Stimulated activated CD4-positive, alpha-beta T cell treated with anti-CD3 and anti-CD28 coated beads, Interleukin-2, amount 100 ng/mL, for 48 hours (primary cell): ENCODE measurements at places on chromosomes 2 and 18.
A peak's percentile ranks its signal among the peaks of the same experiment; 100 is the strongest.

GRCh38 chr2:84022810-84023431, 436.2 kb downstream of the SUCLG1 start:
- DNase-seq = peak; percentile 16

GRCh38 chr2:222518570-222519381, 94.4 kb downstream of the SGPP2 start:
- DNase-seq = no peak

DNA sequence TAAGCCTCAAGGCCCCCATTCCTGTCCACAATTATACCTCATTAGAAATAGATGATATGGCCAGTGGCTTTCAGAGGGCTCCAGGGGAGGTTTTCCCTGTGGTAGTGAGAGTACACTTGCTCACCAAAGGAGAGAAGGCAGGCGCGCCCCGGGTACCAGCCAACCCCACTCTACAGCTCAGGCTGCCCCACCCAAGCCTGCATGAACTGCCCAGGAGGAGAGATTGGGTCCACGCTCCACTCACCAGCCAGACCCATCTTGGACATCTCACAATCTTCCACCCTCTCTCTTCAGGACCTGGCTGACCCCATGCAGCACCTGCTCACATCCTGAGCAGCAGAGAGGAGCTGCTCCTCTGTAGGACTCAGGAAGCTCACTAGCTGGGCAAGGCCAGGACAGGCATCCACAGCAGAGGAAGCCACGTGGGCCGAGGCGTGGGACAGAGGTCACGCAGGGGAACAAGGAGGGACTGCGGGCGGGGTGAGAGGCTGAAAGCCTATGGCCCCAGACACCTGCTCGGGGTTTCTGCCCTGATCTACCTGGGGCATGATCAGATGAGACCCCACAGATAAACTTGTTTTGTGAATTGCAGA, 53.9 kb upstream of the GLI2 start:
- no peak for DNase-seq

GRCh38 chr2:179218848-179219594, 45.6 kb downstream of the SESTD1 start:
- DNase-seq = peak; percentile 32

- DNase-seq = no peak
Measured at GRCh38 chr2:69366-70344, 23.4 kb upstream of the FAM110C start.

DNA sequence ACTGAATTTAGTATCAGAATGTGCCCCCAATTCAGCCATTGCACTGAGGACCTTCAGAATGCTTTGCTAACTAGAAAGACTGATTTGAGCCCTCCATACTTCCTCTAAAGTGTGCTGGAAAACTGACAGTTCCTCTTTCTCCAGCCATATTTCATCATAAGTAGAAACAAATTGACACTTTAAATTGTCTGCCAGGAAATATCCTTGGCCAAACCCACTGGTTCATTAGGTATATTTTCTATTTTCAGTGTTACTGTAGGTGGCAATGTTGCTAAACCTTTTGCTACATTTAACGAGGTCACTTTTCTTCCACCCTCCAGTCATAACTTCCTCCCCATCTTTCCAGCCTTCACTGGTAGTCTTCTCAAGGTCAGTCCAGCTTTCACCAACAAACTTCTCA, 21.5 kb downstream of the SP5 start:
- DNase-seq = no peak

GRCh38 chr18:3458378-3458777, 8.4 kb downstream of the TGIF1 start:
- DNase-seq = no peak

- no peak for DNase-seq
Measured at GRCh38 chr2:27218614-27219013, 1.4 kb downstream of the CAD start.

GRCh38 chr2:36594849-36595248, 3.1 kb downstream of the FEZ2 start:
- DNase-seq = no peak

DNA sequence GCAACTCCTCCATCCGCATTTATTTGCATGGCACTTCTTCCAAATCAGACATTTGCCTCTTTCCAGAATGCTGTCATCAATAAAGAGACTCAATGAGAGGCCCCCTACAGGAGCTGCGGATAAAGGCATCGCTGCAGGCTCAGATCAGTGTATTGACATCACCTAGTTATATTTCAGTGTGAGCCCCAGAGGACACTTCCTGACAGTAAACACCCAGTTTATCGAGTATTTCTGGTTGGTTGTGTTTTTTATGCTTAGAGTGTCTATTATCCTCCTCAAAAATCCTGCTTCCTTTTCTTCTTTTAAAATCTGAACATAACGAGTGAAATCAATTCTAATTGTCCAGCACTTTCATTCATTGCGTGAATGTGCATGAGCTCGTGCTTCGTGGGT, 38.8 kb downstream of the NRP2 start:
- DNase-seq = no peak

DNA sequence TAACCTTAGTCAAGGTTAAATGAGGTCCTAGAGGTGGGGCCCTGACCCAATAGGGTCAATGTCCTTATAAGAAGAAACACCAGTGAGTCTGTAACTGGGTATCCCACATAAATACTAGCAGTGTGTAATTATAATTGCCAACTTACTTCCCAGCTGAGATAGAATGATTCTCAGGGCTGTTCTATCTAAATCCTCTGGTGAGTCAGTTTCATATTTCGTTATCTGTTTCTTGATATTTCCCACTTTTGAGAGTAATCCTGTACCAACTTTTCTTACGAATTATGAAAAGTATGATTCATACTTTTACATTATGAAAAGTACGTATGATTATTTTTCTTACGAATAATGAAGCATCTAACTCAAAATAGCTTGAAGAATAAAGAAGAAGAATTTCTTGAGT, 546.8 kb upstream of the NETO1 start:
- no peak for DNase-seq

GRCh38 chr2:150697596-150697995, 210.1 kb upstream of the RND3 start:
- no peak for DNase-seq

DNA sequence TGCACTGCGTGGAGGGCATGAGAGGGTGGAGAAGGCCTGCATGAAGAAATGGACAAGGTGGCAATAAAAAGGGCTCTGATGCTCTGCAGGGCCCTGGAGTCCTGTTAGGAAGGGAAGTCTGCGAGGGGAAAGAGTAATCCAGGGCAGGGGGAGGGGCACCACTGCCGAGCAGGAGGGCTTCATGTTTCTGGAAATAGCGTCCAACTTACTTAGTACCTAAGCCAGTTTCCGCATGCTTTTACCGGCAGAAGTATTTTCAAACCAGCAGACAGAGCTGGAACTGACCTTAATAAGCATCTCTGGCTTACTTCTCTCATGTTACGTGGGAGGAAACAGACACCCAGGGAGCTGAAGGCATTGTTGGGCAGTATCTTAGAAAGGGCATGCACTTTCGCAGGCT, 156.7 kb downstream of the GALNT14 start:
- DNase-seq = no peak
